Activated naive CD4-positive, alpha-beta T cell (primary cell): ENCODE measurements at places on chromosomes 2 and 18.

- DNase-seq: no peak
These were observed 198.7 kb downstream of the BCL11A start for GRCh38 chr2:60354713-60355112.

DNA sequence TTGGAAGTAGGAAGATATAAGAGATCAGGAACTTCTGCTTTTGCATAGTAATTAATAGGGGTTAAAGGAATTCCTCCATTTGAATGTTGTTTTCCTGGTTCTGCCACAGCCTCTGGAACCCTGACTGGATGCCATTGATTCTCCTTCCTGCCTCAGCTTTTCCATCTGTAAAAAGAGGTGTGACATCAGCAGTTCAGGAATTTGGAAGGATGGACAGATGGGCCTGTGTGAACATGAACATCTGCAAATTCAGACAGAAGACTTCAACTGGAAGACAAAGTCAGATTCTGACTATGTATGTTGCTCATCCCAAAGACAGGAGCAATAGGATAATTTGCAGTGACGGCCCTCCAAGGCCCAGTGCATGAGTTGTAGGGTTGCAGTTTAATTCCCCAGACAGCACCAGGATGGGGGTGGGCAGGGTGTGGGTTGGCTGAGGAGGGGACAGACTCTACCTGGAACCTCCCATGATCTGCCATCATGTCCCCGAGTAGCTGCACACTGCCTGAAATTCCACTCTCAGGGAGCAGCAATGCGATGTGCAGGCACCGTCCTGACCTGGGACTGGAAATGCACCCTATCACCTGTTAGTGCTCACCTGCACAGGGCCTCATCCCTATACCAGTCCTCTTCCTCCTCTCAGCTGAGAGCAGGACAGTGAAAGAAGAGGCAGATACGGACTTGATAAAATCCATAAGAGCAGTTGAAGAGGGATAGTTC, 98.9 kb upstream of the EPAS1 start:
- no peak for DNase-seq

- DNase-seq: no peak
These were observed 385.8 kb downstream of the ZEB2 start for GRCh38 chr2:144133936-144134665.

- no peak for DNase-seq
These were observed 131.4 kb upstream of the MAP3K20 start for GRCh38 chr2:172944022-172944793.

DNA sequence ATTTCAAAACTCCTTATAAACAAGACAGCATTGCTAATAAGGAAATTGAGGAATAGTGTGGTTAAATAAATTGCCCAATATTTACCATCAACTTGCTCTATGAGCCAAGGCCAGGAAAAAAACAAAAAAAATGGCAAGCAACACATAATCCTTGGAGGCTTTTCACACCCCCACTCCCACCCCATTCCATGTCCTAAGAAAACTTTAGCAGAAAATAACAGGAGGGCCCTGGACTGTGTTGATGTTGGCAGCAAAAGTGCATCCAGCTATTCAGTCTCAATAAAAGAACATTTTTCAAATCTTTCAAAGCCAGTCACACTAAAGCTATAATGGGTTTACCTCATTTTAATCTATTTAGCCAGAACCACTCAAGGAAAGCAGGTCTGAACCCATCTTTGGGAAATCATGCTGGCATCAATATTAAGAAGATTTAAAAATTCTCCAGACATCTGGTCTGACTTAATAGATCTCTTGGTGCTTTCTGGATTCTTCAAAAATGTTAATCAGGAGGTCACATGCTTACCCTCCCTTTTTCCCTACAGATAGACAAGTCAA, 34.6 kb upstream of the STK17B start:
- DNase-seq: no peak

DNA sequence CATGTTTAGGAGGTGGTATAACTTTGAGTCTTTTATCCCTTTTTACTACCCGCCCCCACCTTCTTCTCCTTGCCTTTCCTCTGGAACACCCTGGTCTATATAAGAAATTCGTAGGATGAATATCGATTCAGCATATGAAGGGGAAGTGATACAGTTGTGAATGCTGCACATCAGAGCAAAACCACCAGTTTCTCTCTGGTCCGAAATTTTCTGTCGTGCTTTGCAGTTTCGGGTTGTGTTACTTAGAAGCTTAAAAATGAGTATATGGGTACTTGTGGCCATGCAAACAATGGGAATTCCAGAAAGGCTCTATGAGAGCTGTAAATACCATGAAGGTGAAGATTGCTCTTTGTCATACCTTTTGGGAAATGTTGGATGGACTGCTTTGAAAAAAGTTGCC, 60.6 kb downstream of the DAW1 start:
- no peak for DNase-seq

GRCh38 chr2:80238692-80239469, 65.7 kb downstream of the LRRTM1 start:
- DNase-seq: no peak

DNA sequence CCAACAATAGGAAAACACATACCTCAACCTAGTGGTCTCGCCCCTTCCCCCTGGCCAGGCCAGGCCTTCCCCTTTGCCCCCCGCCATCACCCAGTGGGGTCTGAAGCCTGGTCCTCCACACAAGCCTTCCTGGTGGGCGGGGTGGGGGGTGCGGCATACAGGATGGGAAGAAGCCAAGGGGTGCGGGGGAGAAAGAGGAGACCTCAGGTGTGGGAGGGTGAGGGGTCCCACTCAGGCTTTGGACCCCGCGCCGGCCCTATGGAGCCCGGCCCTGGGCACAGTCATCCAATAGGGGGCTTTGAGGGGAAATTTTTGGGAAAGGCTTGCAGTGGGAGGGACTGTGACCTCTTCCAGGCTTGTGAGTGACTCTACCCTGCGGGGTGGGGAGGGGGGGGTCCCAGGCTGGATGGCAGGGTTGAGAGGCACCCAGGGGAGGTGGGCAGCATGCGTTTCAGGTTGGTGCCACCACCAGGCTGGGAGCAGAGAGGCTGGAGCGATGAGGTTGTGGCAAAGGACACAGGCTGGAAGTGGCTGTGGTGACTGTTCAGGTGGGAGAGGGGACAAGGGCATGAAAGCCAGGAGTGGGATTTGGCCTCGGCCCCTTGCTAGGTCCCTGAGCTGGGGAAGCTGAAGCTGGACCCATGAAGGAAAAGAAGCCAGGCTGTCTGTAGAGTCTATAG, 1.3 kb downstream of the SLC66A3 start:
- no peak for DNase-seq

DNA sequence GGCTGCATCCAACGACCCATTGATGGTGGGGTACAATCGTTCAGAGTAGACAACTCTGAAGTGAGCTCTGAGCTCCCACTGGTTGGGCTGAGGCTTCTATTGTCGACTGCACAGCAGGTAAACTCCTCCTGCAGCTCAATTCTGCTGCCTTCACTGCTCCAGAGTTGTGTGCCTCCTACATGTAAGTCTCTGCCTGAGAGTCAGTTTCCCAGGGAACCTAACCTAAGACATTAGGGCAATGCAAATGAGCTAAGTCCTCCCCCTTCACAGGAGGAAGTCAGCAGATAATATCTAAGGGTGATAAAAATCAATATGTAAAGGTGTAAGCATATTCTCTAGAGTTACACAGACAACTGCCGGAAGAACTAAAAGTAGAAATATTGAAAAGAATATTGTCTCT, 22.5 kb upstream of the ACYP2 start:
- DNase-seq: no peak
